A172 (cell line): ENCODE measurements at places on chromosomes 5 and 9. TPM values are rescaled to one million over a fixed set of nuclear protein-coding genes. Genes with fewer than 3 reads are reported as not detected.

The HEXB gene
- 438 and 450 TPM in 2 replicates for total RNA-seq

The HTR4 gene
- total RNA-seq: not detected in 2 replicates

The MOB3B gene
- total RNA-seq: 0.02 TPM in 1 of 2 replicates, not detected in the other

The ZFP2 gene
- not detected in 2 replicates for total RNA-seq

The PCDHB3 gene
- 19.9 and 22.0 TPM in 2 replicates for total RNA-seq

The BTNL8 gene
- total RNA-seq: 0.71 TPM in 1 of 2 replicates, not detected in the other

- no peak for DNase-seq
Observed at GRCh38 chr9:72743836-72744235, 209.0 kb downstream of the ALDH1A1 start.

- DNase-seq: peak; percentile 94
Observed at GRCh38 chr5:40223884-40224402, 455.8 kb upstream of the PTGER4 start.

DNA sequence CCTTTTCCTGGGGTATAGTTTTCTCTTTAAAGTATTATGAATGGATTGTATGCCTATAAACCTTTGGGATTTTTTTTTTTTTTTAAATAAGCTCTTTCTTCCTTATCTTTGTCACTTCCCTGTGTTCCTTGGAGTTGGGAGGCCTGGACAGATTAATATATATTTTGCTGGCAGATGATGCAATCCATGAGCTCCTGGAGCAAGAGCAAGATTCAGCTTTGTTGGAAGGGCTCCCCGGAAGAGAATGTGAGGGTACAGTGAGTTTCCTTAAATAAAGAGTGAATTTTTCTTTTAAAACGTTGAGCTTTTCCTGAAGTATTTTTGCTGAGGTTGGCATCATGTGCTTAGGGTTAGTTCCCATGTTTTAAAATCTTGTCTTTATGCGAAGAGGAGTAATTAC is 98.7 kb upstream of the SLC28A3 start:
- no peak for DNase-seq

DNA sequence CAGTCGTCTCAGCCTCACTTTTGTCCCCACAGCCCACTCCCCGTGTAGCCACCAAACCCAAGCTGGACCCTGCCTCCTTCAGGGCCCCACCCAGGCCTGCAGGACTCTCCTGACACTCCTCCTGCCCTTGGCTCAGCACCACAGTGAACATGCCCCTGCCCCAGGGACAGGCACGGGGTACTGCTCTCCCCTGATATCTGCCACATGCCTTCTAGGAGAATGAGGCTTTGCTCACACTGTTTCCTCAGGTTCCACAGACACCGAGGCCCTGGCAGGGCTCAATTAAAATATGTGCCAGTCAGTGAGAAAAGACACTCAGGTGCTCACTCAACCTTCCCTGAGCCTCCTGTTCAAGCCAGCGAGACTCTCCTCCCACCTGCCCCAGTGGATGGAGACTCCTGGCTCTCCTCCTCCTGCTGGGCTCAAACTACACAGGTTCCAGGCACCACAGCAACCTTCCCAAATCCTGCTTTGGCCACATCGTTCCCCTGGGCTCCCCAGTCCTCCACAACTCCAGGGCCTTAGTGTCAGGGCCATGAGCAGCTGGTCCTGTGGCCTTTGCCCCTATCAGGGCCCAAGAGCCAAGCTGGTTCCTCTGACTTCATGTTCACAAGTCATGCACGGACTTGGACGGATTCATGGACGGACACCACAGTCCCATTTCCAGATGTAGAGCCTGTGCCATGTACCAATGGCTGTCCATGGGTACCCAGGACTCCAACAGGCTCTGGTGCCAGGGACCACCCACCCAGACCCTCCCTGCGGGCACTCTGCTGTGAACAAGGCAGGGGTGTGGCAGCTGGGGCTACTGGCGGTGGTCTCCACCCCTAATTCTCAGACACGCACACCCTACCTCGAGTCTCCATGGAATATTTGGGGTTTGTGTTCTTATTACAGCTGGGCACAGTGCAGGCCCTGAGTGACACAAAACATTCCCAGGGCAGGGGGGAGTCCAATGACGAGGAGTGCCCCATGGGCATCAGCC is 36.6 kb downstream of the BICD2 start:
- DNase-seq: no peak

GRCh38 chr5:100827481-100827889 is 75.6 kb downstream of the ST8SIA4 start:
- peak; percentile 47 for DNase-seq

DNA sequence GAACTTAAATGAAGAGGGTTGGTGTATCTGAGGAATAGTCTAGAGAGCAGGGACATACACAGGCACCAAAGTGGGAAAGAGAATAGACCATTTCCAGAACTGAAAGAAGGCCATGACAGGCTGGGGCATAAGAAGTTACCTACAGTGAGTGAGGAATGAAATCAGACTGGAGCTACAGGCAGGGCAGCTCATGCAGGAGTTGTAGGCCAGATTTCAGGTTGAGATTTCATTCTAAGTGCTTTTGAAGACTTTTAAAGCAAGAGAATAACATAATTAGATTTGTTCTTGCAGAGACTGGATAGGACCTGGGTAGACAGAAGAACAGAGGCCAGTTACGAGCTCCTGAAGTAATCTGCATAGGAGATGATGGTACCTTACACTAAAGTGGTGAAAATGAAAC is 280.8 kb downstream of the KIAA0825 start:
- no peak for DNase-seq

DNA sequence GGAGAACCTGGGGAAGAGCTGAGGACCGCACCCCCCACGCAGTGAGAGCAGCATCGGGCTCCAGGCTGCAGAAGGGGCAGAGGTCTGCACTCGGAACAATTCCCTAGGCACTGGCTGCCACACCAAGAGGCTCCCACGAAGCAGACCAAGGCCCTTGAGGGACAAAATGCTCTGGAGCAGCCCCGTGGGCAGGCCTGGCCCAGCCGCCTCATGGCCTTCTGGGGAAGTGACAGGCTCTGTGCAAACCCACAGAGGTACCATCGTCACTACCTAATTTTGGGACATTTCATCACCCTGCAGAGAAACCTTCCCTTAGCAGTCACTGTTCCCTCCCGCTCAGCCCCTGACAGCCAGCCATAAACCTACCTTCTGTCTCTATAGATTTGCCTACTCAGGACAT is 15.9 kb downstream of the FBXW5 start:
- DNase-seq: no peak

- no peak for DNase-seq
Observed at GRCh38 chr5:59685793-59686192, 207.7 kb downstream of the PDE4D start.

DNA sequence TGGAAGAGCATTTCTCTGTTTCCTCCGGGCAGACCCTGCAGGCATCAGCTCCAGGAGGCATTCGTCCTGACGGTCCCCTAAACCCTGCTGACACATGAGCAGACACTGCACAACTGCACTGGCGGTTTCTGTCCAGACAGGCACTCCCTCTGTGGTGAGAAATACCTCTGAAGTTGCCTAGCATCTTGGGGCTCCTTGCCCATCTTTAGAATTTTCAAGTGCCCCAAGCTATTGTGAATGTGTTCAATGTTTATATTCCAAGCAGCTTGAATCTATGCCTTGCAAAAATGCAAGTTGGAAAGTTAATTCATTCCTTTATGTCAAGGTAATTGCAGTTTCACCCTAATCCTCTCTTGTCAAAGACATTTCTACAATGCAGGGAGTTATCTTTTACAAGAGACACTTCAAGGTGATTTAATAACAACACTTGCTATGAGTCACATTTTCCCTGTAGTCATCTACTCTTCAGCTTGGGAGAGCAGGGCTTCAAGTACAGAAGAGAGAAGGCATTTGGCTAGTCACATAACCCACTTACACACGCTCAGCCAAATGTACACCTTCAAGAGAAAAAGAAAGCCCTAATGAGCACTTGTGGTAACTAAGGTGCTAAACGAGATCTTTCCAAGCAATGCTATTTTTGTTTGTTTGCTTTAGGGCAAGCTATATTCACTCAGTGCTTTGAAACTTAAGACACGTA is 302.5 kb downstream of the MLLT3 start:
- peak; percentile 95 for DNase-seq

DNA sequence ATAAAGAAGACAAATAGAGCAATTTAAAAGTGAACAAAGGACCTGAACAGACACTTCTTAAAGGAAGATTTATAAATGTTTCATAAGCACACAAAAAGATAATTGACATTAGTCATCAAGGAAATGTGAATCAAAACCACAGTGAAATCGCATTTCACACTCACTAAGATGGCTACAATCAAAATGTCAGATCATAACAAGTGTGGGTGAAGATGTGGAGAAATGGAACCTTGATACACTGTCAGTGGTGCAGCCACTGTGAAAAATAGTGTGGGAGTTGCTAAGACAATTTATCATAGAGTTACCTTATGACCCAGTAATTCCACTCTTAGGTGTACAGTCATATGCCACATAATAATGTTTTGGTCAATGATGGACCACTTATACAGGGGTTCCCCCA is 54.5 kb upstream of the HTR4 start:
- DNase-seq: peak; percentile 7

DNA sequence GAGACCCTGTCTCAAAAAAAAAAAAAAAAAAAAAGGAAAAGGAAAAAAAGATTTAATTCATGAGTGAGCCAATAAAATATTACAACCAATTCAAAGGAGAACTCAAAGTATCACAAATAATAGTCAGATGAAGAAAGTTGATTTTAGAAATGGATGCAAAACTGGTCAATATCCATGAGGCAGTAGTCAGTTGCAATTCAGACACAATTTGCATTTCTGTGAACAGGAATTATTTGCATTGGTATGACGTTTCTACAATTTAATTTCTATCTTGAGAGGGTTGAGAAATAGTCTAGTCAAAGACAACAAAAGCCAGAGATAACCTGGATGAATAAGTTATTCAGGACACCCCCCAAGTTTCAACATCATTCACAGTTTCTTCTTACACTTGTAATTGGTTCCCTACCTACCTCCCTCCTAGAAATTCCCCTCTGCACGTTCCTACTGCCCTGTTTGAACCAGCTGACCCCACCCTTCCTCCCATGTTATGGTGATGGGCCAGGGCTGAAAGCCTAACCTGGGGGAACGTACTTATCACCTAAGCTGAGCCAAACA is 28.6 kb upstream of the CDKN2AIPNL start:
- no peak for DNase-seq

GRCh38 chr9:17294822-17295624 is 160.2 kb downstream of the CNTLN start:
- DNase-seq: no peak

DNA sequence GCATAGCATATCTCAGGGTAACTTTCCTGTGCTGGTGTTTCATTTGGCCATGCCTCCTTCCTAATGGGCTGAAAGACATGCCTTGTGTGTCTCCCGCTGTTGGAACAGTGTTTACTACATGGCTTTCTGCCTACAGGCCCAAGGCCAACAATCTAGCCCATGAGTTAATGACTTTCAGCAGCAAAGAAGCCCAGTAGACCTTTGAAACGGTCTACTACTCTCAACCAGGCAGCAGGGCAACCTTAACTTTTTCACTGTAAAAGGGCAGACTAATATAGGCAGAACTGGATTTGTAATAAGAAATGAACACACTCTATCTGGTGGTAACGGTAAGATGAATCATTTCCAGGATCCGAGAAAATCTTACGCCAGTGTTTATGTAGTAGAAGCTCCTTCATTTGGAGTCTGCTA is 21.0 kb downstream of the C5orf15 start:
- DNase-seq: no peak

- DNase-seq: no peak
Observed at GRCh38 chr9:93216073-93216365, 32.1 kb downstream of the WNK2 start.

DNA sequence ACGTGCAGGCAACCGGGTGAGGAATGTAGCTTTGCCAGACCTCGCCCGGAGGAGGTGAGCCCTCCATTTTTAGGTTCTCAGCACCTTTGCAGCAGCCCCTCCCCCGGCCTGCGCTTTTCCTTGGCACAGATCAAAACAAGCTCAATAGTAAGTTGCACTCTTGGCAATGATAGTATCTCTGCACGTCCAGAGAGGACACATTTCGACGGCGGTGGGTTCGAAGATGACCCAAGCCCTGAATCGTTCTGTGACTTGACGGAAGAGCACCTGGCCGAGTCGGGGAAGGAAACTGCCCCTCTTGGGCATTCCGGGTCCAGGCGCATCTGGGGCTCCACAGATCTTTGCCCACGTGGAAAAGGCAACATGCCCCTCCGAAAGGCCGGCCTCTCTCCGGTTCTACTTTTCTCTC is 904 bp downstream of the GDNF start:
- no peak for DNase-seq

DNA sequence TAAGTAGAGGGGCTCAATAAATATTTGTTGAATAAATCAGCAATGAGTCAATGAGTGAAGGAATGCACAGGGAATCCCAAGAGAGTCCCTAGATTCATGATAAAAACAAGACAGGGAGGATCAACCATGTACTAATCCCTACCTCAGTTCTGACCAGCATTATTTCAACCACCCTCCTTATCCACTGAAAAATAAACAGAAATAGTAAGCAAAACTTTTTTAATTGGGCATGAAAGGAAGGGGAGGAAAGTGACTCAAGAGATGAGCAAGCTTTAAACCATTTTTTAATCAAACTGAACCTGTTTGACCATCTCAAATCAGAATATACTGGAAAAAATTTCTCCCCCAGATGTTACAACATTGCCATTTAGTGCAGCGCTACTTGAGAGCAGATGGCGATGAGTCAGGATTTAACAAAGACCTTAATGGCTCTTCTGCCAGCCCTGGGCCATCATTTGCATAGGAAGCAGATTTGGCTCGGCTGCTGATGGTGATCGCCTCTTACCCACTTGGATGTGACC is 194.8 kb upstream of the SLC30A5 start:
- DNase-seq: peak; percentile 95

- DNase-seq: no peak
Observed at GRCh38 chr5:113203916-113204315, 227.3 kb downstream of the DCP2 start.

DNA sequence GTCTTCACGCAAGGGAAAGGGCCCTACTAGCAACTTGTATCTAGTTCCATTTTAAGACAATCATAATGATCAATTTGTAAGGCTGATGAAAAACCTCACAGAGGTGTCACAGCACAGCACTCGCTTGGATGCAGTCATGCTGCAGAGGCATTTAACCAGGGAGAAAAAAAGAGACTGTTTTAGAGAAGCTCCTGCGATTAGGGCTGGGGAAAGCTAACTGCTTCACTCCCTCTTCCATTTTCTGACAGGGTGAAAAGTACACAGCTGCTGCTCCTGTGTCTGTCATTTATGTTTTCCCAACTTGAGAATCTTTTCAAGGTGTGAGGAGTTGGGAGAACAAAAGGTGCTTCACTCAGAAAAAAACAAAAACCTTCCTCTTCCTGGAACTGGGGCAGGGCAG is 106.4 kb downstream of the CDK5RAP2 start:
- DNase-seq: no peak

DNA sequence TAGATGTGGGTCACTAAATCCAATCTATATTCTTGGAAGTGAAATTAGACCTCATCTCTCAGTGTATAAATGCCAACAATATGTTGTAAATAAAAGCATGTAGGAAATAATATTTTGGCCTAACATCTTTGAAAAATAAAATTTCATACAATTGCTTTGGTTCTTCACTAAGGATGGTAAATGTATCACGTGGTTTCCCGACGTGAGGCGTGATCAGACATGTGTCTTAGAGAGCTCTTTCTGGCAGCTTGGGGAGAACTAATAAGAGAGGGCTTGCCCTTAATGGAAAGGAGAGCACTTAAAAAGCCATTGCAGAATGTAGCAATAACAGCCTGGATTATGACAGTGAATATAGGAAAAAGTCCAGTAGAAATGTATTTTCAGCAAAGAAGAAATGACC is 602.6 kb downstream of the CDH12 start:
- DNase-seq: no peak

- no peak for DNase-seq
Observed at GRCh38 chr9:137168573-137168903, 1.3 kb downstream of the LRRC26 start.

GRCh38 chr5:1655496-1656270 is 131.9 kb upstream of the LPCAT1 start:
- no peak for DNase-seq

GRCh38 chr5:160833806-160834205 is 18.2 kb downstream of the ATP10B start:
- DNase-seq: no peak
